B cell (primary cell): ENCODE measurements at places on chromosomes 5 and 9.

DNA sequence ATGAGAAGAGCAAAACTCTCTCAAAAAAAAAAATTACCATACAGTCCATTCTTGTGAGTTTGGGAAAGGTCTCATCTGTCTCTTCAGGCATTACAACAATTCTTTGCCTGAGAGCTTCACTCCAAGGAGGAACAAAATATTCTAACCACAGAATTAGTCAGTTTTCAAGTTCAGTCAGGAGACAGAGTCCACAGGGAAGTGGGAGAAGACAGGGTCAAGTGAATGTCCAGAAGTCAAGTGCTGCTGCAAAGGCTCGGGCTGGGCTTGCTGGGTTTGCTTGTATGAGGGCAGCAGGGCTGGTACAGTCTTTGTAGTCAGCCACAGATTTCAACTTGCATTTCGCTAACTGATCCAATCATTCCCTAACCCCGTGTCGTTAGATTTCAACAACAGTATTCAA, 17.6 kb upstream of the HEXB start:
- DNase-seq, result no peak

DNA sequence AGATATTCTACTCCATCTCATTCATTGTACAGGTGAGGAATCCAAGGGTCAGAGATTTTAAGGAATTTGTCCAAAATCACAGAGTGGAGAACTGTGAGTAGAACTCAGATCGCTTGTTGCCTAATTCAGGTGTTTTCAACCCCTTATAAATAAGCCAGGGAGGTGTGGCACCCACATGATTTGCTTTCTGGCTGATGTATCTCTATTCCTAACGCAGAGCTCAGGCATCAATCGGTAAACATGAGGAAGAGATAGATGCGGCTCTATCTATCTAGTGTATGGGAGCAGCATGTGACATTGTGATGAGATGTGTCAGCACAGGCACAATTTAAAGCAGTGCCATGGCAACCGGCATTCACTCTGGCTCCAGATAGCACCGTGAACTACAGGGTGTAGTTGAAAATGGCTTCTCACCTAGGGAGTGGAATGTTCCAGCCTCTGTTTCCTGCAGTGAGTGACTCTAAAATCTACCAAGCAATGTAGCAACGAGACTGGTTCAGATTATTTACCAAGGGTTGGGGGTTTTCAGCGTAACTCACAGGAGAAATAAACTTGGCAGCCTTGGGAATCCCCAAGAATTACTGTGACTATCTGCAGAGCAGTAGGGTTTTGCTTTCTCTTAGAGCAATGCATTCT, 53.4 kb upstream of the SUB1 start:
- DNase-seq, result peak; percentile 54

DNA sequence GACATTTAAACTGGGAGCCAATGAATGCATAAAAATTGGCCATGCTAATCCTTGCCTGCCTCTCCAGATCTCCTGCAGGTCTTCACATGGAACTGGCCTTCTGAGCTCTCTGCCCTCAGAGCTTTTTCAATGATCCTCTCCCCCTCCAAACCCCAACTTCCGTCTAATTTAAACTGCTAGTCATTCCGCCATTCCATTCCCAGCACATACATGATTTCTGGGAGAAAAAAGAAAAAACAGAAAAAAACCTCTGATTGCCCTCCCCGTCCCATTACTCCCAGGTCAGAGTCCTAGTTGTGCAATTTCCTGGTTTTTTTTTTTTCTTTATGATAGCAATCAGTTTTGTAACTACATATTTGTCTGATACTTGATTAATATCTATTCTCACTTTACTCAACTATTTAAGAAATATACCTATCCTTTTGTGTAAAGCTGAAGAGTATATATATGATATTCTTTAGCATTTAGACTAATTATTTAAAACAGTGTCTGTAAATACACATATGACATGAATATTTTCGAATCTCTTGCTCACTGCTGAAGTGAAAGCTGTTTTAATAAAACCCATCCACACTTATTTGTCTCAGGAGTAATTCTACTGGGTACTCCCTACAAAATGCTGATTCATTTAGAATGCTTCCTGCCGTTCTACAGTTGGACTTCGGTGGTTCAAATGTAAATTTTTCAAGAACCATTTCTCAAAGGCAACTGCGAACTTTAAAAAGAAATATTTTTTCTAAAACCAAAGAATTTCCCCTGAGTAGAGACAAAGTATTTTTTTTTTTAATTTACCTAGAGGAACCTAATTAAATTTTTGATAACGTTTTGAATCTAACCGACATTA, 1.6 kb downstream of the HINT1 start:
- no peak for DNase-seq

GRCh38 chr5:92552206-92553160, 1028.5 kb downstream of the NR2F1-AS1 start:
- DNase-seq, result no peak

DNA sequence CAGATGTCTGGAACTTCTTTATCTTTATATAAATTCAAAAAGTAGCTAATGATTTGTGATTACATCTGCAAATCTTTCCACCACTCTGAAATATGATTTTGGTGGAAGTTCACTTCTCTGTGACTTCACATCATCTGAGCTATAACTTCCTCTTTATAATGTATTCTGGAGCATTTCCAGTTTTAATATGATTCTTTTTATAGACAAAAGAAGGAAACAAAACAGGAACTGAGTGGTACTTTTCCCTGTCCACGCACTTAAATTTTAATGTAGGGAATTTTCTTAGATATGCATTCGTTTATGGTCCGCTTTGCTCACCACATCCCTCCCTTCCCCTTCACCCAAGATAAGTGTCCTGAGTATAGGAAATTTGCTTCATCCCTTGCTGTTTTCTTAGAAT, 333.5 kb downstream of the CHSY3 start:
- DNase-seq, result no peak

DNA sequence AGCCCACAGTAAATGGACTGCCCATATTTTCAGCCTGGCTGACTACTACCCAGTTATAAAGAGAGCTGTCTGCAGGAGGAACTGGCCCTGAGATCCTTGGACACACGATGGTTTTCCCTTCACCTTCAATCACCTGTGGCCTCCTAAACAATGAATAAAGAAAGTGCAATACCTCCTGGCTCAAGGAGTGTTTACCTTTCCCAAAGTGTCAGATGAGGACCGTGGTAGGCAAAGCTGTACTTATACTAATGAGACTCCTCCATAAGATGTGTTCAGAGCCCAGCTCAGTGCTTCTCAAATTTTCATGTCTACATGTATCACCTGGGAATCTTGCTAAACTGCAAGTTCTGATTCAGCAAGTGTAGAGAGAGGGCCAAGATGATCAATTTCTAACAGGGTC, 284.5 kb upstream of the VLDLR start:
- DNase-seq, result no peak

GRCh38 chr5:168620807-168621206, 41.6 kb upstream of the PANK3 start:
- no peak for DNase-seq

DNA sequence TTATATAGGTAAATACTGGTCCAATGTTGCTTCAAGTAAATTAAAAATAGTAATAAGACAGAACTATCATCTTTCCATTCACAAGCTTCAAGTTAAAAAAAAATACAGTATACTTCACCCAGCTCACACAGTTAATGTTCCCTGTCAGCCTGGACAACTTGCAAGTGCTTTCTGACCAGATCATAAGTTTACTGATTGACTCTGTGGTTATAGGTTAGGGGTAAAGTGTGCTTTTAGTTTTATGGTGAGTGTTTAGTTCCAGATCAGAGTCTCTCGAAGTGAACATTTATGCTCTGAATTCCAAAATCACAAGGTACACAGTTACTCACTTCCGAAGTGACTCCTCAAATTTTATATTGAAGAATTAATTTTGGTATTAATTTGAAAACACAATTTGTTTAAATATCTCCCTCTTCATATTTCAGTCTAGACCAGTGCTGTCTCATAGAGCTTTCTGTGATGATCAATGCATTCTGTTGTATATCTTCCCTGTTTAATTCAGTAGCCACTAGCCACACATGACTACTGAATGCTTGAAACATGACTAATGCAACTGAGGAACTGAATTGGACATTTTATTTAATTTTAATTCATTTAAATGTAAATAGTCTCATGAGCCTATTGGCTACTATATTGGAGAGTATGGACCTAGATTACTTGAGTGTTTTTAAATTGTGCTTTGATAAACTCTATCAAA, 90.7 kb downstream of the MEF2C start:
- DNase-seq, result no peak

- DNase-seq, result no peak
These were observed 182.6 kb downstream of the BNC2 start for GRCh38 chr9:16687678-16688369.

DNA sequence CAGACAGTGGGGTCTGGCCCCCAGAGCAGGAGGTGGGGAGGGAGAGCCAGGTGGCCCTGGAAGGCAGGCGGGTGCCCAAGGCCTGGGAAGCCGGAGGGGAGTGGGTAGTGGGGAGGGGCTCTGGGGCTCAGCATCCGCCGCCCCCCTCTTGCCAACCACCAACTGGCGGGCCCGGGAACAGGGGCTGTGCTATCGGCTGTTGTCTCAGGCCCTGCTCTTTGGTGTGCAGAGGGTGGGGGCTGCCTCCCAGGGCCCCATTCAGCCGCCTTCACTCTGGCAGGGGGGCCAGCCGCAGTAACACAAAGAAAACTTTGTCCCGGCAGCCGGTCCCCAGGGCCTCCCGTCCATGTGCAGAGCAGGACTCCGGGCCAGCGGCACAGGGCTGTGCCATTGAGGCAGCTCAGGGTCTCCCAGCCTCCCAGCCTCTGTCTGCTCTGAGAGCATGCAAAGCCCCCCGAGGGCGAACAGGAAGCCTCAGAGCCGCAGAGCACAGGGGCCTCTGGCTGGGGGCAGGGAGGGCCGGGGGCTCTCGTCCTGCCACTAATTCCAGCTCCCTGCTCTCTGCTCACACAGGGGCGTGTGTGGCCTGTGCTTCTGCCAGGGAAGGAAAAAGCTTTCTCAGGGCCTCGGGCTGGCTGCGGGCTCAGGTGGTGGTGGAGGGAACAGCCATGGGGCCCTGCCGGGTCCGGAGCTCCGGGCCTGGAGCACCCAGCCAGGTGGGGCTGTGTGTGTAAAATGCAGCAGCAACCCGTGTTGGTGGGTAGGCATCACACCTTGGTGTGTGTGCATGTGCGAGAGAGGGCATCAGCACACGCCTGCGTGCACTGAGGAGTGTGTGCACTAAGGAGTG, 54.2 kb upstream of the NOTCH1 start:
- no peak for DNase-seq

DNA sequence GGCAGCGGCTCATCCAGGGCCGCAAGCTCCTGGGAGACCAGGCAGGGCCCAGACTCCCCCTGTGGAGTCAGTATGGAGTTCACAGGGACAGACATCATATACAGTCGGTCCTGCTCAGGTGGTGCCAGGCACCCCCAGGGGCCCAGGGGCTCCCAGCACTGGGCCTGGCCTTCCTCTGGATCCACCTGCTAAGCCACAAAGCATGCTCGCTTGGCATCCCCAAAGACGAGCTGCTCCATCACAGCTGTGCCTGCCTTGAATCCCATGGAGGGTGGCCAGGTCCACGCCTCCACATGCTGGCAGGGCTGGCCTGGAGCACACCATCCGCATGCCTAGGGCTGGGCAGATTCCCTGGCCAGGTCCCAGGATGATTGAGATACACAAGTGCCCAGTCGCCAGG, 4.6 kb downstream of the BICD2 start:
- no peak for DNase-seq

GRCh38 chr5:38854907-38855306, 9.1 kb downstream of the OSMR start:
- no peak for DNase-seq

GRCh38 chr5:67030289-67031056, 166.1 kb downstream of the CD180 start:
- no peak for DNase-seq

DNA sequence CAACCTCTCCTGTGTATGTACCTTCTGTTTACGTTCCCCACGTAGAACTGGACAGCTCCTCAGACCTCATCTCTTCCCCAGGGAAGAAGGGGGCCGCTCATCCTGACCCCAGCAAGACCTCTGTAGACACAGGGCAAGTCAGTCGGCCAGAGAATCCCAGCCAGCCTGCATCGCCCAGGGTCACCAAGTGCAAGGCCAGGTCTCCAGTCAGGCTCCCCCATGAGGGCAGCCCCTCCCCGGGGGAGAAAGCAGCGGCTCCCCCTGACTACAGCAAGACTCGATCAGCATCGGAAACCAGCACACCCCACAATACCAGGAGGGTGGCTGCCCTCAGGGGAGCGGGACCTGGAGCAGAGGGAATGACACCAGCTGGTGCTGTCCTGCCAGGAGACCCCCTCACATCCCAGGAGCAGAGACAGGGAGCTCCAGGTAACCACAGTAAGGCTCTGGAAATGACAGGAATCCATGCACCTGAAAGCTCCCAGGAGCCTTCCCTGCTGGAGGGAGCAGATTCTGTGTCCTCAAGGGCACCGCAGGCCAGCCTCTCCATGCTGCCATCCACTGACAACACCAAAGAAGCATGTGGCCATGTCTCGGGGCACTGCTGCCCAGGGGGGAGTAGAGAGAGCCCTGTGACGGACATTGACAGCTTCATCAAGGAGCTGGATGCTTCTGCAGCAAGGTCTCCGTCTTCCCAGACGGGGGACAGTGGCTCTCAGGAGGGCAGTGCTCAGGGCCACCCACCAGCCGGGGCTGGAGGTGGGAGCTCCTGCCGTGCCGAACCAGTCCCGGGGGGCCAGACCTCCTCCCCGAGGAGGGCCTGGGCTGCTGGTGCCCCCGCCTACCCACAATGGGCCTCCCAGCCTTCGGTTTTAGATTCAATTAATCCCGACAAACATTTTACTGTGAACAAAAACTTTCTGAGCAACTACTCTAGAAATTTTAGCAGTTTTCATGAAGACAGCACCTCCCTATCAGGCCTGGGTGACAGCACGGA, 86.7 kb downstream of the GOLPH3 start:
- DNase-seq, result no peak

GRCh38 chr5:88819301-88819999, 63.5 kb downstream of the MEF2C start:
- DNase-seq, result peak; percentile 40

DNA sequence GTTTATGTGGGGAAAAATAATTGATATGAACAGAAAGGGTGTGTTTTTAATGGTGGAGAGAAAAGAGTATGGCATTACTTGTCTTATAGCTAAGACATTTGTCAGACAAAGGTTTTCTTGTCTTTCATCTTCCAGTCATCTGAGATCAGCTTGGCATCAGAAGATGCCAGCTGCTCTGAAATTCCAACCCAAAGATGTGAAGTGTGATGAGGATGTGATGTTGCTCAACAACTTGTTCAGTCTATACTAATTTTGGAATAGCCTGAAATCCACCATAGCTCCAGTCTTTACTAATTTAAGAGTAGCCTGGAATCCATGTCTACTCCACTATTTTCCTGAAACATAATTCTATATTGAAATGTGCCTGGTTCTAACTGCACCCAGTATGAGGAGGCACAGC, 182.3 kb downstream of the CFAP90 start:
- DNase-seq, result no peak
